ENCODE measurements at places on chromosomes 16 and 17.

DNA sequence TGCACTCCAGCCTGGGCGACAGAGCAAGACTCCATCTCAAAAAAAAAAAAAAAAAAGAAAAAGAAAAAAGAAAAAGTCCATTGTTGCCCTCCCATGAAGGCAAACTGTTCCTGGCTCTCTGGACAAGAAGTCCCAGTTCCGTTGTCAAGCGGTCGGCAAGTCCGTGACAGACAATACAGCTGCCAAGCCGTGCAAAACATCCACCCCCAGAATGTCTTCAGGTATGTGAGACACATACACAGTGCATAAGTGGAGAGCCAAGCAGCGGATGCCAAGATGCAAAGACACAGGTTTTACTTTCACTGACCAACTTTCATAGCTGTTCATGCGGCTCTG lies 33.6 kb upstream of the APPBP2 start:
- no peak for DNase-seq

DNA sequence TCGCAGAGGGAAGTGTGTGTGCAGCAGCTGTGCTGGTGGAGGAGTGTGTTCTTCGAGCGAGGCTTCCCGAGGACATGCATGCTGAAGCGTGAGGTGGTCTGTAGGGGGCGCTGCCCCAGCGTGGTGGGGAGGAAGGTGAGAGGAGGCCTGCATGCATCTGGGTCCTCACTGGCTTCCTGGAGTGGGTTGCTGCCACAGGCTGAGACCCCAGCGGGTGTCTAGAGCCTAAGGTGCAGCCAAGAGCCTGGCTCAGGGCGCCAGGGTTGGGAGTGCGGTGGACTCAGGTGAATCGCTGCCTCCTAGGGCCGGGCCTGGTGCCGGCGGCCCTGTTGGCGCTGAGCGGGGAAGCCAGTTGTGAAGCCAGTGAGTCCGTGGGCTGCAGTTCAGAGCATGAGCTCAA lies 7.5 kb upstream of the HSD3B7 start:
- no peak for DNase-seq

DNA sequence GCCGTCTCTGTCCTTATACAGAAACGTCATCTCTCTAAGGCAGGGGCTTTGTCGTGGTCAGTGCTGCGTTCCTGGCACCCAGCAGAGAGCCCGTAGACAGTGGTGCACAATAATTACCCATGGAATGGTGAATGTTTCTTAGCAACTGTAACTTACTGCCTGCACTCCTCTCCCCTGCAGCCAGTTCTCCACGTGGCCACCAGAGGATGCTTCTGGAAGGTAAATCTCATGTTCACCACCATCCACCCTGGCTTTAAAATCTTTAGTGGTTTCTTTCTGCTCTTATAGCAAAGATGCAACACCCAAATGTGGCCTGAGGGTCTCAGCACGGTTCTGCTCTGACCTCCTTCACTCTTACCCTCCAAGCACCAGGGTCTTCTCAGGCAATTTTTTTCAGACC lies 150.8 kb downstream of the GRIN2A start:
- DNase-seq = peak; percentile 13

GRCh38 chr16:73093146-73094144 lies 45.5 kb upstream of the ZFHX3 start:
- no peak for DNase-seq

GRCh38 chr16:28834349-28834748 lies 11.6 kb downstream of the ATXN2L start:
- no peak for DNase-seq
